ENCODE measurements at places on chromosomes 7 and 10.

- DNase-seq = no peak
These were observed 269.1 kb downstream of the PTPRN2 start for GRCh38 chr7:158318511-158318913.

DNA sequence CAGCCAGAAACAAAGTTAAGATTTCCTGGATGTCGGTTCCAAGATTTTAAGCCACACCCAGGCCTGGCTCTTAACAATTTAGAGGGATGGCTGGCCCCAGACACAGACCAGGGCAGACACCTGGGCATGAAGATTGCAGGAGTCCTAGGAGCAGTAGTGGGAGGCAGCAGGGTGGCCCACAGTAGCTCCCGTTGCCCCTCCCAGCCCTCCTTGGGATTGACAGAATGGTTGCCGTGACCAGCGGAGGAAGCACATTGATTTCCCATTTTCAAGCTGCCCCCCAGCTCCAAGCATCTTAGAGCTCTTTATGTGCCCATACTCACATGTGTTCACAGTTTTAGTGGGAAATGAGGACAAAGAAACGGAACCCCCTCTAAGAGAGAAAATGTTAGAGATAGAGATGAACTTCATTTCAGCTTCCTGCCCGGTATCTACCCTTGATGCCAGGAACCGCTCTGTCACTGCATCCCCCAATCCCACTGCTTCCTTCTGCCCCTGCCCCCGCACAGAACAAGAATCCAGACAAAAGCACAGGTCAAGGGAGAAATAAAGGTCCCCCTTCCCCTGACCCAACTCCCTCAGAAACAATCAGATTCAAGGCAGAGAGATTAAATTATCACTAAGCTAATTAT is 101.1 kb downstream of the PLXNA4 start:
- DNase-seq = no peak

GRCh38 chr7:142969183-142969582 is 7.0 kb upstream of the KEL start:
- no peak for DNase-seq

DNA sequence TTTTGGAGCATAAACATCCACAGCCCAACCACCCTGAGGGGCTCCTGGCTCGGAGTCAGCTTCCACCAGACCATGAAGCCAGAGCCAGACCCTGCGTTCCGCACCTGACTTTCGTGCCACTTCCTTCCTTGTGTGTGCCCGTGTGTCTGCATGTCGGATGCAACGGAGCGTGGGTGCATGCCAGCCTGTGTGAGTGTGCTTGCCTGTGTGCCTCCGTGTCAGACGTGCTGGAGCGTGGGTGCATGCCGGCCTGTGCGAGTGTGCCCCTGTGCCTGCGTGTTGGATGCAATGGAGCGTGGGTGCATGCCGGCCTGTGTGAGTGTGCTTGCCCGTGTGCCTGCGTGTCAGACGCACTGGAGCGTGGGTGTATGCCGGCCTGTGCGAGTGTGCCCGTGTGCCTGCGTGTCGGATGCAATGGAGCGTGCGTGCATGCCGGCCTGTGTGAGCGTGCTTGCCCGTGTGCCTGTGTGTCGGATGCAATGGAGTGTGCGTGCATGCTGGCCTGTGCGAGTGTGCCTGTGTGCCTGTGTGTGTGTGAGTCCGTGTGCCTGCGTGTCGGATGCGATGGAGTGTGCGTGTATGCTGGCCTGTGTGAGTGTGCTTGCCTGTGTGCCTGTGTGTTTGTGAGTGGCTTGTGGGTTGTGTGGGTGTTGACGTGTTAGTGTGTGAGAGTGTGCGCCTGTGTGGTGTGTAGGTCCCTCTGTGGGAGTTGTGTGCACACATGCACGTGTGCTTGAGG is 28.1 kb upstream of the KNDC1 start:
- no peak for DNase-seq

- no peak for DNase-seq
These were observed 18.4 kb downstream of the FAM241B start for GRCh38 chr10:69648461-69648860.

Data from OCI-M1 (cell line).